Stimulated activated CD8-positive, alpha-beta memory T cell treated with anti-CD3 and anti-CD28 coated beads, Interleukin-4, amount 100 ng/mL, for 4 hours (primary cell): ENCODE measurements at places on chromosomes 3 and 15.

GRCh38 chr3:108610651-108611050 lies 21.1 kb downstream of the DZIP3 start:
- DNase-seq, result no peak

DNA sequence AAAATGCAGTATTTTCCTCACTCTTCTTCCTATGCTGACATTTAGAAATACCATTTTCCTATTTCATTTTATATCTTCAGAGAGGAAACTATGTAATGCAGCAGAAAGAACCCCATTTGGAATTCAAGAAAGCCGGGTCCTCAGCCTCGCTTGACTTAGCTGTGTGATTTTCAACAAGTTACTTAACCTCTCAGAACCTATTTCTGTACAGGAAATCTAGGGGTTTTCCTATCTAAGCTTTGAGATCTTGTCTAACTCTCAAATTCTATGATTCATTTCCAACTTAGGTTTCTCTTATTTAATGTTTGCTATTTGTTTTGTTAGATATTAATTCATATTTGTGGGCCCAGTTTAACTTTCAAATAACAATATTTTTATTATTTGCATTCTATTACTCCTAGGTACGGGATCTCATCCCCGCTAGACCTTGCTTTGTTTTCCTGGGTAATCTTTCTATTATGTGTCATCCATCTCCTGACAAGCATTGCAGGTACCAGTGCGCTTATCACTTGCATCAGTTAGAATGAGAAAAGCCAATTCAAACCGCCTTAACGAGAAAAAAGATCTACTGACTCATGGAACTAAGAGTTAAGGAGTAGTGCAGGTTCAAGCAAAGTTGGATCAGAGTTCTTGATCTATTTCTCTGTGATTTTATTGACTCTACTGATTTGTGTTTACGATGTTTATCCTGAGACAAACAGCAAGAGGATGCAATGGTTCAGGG lies 70.6 kb upstream of the BHLHE40 start:
- DNase-seq, result no peak

DNA sequence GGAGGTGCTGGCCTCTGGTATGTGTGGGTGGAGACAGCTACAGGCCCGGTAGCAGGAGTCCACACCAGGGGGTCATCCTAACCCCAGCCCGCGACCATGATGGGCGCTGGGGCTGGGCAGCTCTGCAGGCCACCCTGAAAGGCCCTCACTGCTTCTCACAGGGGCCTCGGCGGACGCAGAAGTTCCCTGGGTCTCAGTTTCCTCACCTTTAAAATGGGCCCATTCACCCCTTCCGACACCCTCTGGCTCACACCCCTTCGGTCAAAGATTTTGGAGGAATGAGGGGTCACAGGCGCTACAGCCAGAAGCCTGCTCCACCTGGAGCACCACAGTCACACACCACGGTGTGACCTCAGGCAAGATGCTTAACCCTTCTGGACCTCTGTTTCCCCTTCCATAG lies 8.0 kb downstream of the PLXND1 start:
- DNase-seq, result no peak

DNA sequence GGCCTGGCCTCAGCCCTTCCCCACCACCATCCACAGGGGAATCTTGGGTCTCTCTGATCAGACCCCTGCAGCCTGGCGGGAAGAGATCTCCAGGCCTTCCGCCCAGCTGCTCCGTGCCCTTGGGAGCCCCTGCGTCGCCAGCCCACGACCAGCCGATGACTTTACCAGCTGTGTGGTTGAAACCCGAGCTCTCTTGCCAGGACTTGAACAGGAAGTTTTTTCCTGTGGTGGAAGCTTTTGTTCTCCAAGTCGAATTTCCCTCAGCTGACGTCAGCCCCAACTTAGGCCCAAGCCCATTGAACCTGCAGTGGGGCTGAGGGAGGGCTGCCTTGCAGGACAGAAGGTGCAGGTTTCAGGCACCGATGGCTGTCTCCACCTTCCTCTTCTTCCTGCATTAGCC lies 51.7 kb upstream of the SMAD3 start:
- DNase-seq, result no peak

DNA sequence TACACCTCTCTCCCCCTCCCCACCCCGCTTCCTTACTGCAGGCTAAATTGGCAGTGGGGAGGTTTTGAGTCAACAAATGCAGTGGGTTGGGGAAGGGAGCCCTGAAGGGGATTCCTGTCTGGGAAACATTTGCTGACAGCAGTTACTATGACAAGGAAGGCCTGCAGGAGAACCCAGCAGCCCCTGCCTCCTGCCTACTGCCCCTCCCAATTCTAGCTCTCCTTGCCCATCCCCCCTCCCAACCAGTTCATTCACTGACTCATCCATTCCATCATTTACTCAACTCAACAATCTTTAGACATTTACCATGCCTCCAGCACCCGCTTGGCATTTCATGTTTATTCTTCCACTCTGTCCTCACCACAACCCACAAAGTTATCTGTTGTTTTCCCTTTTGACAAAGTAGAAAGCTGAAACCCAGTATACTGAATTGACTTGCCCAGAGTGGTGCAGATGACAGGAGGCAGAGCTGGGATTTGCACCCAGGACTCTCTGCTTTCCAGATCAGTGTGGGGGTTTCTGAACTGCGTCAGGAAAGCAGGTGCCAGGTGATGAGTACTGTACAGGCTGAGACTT lies 75.0 kb downstream of the MAGEF1 start:
- no peak for DNase-seq

DNA sequence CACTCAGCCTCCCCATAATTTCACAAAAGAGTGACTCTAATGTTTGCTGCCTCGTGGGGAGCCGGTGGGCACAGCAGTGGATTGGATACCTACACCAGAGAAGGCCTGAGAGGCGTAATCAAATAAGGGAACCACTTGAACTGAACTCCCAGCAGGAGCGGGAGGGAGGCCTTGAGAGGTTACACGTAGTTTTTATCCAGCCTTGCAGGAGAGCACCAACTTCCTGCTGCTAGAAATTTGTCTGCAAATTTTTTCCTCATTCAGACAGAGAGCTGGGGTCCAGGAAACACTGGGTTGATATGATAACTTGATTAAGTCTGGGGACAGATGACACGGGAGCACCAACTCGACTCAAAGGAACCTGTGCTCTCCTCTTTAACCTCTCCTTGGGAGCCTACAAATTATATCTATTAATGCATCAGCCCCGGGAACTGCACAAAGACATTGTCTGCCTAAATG lies 69.8 kb downstream of the HES1 start:
- no peak for DNase-seq

DNA sequence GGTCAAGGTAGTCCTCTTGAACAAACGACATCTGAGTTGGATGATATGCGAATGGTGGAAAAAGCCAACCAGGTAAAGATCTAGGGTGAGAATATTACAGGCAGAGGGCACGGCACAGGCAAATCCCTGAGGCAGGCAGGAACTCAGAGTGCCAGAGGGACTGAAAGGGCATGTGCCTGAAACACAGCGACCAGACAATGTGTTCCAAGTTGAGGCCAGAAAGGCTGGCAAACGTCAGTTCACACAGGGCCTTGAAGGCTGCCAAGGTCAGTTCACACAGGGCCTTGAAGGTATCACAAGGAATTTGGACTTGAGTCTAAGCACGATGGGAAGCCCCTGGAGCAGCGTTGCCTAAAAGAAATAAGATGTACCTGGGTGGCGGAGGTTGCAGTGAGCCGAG lies 20.1 kb downstream of the HES1 start:
- no peak for DNase-seq

GRCh38 chr3:114328345-114328744 lies 34.5 kb downstream of the TIGIT start:
- no peak for DNase-seq

- DNase-seq, result no peak
Measured at GRCh38 chr3:144112437-144112836, 140.8 kb downstream of the DIPK2A start.

- no peak for DNase-seq
Measured at GRCh38 chr3:146502887-146503460, 33.6 kb upstream of the PLSCR2 start.

GRCh38 chr3:147244397-147244796 lies 161.9 kb downstream of the ZIC4 start:
- no peak for DNase-seq

DNA sequence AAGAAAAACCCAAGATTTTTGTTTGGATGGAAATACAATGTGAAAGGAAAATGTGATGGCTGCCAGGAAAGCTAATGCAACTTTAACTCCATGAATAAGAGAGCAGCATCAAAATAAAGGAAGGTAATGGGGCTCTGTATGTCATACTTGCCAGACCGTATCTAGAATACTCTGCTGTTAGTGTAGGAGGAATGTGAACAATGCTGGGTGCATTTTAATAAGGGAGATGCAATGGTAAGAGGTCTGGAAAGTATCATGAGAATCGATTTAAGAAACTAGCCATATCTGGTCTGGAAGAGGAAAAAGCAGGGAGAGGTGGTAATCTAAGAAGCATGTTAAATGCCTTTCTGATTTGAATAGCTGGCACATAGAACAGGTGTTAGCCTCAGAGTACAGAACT lies 239.6 kb downstream of the GBE1 start:
- no peak for DNase-seq

DNA sequence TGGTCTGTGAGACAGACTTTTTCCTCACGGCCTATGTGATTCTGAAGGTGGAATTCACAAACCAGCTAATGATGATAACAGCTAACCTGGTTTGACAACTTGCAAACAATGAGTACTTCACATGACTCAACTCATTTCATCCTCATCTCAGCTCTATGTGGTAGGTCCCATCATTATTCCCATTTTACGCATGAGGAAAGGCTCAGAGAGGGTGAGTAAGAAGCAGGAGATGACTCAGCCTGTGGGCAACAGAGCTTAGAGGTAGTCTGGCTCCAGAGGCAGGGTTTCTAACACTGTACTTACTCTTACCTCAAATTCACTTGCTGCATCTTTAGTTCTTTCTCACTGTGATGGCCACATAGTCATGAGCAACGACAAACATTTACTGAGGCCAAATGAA lies 25.8 kb upstream of the PSMD6 start:
- DNase-seq, result no peak

DNA sequence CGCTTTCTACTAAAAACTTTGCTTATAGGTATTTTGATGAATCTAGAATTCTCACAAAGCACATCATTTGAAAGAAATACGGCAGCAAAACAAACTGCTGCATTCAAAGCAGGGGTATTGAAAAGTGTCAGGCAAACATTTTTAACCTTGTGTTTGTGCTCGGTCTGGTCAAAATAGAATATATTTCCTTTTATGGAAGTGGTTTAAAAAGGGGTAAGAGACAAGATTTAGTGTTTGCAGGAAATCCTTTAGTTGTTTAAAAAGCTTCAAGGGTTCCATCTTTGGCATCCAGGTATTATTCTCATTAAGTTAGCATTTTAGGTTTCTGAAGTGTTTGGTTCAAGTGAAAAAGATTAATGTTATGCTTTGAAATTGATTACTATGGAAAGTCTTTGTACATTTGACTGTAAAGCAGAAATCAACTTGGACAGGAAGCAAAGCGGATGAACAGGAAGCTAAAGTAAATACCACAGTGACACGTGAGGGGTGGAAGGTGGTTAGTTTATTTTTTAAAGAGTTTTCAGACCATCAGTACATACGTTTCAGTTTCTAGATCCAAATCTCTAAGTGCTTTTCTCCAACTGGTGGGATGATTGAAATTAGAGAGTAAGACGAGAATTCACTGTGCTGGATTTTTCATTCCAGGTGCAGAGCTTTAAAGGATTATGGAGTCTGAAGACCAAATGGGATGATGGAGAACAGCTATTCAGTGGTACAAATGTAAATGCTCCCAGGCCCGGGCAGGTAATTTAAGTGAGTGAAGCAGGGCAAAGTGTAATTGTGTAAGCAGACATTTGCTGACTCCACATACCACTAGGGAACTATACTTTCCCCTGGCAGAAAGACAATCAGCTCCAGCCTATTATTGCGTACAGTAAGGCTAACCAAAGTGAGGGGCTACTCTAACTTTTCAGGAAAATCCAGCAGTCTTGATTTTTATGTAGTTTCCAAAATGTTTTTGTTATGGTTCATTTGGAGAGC lies 341.8 kb upstream of the TBL1XR1 start:
- no peak for DNase-seq

DNA sequence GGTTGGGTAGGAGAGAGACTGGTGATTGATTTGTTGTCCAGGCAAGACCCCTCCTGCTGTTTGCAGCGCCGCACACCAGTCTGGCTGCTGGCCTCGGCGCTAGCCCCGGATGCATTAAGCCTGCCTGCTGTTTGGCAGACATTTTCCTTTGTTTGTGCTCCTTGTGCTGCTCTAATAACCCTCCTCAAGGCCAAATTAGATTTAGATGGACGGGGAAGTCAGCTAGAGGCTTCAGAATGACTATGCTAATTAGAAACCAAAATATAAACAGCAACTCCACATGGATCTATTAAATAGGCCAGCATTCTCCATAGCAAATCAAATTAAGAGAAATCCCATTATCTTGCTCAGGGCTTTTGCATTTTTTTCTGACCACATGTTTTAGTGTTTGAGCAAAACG lies 445.2 kb downstream of the SQOR start:
- no peak for DNase-seq

DNA sequence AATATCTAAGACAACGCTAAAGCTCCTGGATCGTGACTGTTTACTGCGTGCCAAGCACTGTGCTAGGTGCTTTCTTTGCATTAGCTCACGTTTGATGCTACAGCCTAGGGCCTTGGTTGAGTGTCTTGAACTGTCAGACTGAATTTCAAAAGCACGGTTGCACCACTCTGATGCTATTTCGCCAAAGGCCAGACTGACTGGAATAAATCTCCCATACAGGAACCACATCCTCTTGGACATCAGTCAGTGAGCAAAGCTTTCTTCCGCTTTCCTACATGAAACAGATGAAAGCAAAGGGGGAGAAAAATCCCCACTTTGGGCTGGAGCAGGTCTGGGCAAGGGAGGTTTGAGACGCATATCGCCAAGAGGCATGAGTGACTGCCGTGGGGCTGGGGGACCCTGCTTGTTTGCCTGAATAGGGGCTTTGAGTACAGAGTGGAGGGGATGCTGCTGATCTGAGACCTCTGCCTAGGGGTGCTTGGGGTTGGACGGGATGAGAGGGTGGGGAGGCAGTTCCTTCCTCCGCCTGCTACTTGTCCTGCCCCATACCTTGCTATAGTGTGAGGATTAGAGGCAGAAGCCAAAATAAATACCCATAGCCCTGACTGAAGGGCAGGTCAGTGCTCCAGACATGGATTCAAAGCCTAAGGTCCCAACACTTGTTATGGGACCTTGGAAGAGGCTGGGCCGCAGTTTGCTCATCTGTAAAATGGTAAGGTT lies 5.3 kb downstream of the FGD5 start:
- DNase-seq, result no peak

DNA sequence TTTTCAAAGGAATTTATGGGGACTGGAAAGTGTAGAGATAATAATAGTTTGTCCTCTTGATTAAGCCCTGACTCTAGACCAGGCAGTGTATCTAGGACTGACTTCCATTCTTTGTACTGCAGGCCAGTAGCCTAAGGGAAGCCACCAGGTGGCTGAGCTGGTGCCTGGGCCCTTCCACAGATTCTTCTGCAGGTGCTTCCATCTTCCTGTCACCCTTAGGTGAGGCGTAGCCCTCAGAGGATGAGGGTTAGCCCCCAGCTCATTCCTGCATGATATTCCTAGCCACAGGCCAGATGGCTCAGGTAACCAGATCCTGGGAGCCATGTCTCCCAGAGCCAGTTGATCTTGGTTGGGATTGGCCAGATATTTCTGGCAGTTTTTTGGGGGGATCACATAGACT lies 169.0 kb upstream of the IL12A start:
- DNase-seq, result no peak

- no peak for DNase-seq
Measured at GRCh38 chr15:79743032-79743431, 153.8 kb downstream of the MTHFS start.
